ENCODE measurements at places on chromosomes 6 and 20.

- DNase-seq = no peak
Measured at GRCh38 chr20:17895641-17896171, 72.9 kb downstream of the SNX5 start.

DNA sequence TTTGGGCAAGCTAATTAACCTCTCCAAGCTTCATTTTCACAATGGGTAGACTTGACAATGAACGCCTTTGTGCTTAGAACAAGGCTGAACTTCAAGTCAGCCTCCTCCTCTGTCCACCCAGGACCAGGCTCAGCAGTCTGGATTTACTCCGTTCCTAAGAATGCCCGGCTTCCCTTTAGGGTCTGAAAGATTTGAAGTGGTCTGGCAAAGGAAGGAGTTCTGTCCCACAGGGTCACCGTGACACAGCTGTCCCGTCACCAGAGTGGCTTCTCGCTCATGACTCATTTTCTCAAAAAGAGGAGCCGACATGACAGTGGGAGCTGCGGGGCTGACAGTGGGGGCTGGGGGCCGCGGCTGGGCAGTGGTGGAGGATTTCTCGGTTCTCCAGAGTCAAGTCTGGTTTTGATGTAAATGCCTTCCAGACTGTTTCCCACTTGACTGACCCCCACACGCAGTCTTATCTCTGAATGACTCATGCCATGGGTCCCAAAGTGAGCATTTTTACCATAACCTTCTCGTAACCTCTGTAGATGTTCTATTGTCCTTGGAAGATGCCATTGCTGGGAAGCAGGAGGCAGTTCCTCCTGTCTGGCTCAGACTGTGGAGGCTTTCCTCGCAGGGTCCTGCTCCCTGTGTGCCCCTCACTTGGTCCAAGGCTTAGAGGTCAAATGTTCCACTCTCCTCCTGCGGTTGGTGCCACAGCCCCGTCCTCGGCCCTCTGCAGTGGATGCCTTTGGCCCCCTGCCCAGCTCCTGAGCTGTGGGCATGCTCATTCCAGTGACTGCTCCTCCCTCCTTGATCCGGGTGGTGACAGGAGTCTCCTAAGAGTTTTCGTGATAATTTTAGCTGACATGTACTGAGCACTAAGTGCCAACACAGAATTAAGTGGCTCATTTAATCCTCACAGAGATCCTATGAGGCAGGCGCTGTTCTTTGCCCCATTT lies 253.1 kb downstream of the FNDC1 start:
- peak; percentile 65 for DNase-seq

GRCh38 chr6:159866286-159867247 lies 24.2 kb upstream of the MAS1 start:
- peak; percentile 83 for DNase-seq

GRCh38 chr6:36616893-36617521 lies 22.8 kb downstream of the SRSF3 start:
- no peak for DNase-seq

- DNase-seq = no peak
Measured at GRCh38 chr6:157033428-157034140, 256.4 kb downstream of the ARID1B start.

GRCh38 chr6:74892091-74892490 lies 313.8 kb downstream of the COL12A1 start:
- DNase-seq = no peak

- DNase-seq = no peak
Measured at GRCh38 chr6:83273596-83273995, 80.4 kb downstream of the RWDD2A start.

GRCh38 chr6:132571774-132572173 lies 1.7 kb downstream of the TAAR6 start:
- DNase-seq = no peak

DNA sequence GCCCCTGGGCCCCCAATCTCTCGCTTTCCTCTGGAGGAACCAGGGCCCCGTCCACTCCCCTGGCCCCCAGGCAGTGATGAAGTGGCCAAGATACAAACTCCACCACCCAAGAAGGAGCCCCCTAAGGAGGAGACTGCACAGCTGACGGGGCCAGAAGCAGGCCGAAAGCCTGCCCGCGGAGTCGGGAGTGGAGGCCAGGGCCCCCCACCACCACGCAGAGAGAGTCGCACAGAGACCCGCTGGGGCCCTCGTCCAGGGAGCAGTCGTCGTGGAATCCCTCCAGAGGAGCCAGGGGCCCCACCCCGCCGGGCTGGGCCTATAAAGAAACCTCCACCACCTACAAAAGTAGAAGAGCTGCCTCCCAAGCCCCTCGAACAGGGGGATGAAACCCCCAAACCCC lies 10.7 kb downstream of the PRRC2A start:
- no peak for DNase-seq

- no peak for DNase-seq
Measured at GRCh38 chr20:44627364-44628010, 24.0 kb downstream of the ADA start.

- no peak for DNase-seq
Measured at GRCh38 chr6:13141387-13141786, 186.9 kb downstream of the TBC1D7 start.

- no peak for DNase-seq
Measured at GRCh38 chr6:69631552-69632346, 165.1 kb downstream of the LMBRD1 start.

DNA sequence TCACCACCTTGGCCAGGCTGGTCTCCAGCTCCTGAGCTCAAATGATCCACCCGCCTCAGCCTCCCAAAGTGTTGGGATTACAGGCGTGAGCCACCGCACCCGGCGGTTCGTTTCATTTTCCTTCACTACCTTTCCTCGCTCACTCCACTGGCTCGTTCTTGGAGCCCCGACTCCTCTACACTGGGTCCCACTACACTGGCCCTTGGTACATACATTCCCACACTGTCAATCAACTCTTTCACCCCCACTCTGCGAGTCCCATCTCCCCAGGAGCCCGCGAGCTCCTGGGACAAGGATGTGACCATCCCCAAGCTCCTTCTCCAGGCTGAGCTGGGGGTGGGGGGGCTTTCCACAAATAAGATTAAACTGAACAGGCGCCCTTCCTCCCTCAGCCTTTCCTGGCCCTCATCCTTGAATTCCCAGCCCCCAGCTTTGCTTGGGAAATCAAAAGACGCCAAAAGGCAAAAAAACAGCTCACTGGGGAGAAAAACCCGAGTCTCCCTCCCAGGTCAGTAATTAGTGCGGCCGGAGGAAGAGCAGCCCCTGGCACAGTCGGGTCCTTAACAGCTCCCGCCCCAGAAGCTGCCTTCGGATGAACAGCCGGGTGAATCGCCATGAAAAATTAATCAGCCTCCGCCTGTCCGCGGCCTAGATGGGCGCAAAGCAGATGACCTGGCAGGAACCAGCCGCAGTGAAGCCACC lies 42.8 kb upstream of the LY86 start:
- no peak for DNase-seq

- no peak for DNase-seq
Measured at GRCh38 chr6:125747589-125748405, 1.6 kb upstream of the HEY2 start.

- peak; percentile 42 for DNase-seq
Measured at GRCh38 chr20:51158226-51158625, 135.3 kb upstream of the KCNG1 start.

DNA sequence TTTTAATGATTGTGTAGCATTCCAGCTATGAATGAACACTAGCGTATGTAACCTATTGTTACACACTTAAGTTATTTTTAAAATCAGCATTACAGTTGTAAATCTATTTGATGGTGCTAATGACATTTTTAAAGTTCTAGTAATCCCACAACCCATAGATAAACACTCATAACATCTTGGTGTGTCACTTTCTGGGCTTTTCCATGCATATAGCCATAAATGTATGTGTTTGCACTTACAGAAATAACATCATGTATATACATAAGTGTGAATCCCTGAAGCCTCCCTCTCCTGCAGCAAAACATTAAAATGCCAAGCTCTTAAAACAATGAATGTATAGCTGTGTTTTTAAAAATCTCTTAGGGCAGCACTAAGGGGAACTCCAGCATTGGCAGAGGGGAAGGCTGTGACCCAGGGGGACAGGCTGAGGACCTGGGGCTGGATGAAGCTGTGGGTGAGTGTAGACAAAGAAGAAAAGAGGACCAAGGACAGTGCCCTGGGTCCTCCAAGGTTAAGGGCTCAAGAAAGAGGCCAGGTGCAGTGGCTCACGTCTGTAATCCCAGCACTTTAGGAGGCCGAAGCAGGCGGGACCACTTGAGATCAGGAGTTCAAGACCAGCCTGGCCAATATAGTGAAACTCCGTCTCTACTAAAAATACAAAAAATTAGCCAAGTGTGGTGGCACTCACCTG lies 929 bp upstream of the CENPB start:
- DNase-seq = no peak

DNA sequence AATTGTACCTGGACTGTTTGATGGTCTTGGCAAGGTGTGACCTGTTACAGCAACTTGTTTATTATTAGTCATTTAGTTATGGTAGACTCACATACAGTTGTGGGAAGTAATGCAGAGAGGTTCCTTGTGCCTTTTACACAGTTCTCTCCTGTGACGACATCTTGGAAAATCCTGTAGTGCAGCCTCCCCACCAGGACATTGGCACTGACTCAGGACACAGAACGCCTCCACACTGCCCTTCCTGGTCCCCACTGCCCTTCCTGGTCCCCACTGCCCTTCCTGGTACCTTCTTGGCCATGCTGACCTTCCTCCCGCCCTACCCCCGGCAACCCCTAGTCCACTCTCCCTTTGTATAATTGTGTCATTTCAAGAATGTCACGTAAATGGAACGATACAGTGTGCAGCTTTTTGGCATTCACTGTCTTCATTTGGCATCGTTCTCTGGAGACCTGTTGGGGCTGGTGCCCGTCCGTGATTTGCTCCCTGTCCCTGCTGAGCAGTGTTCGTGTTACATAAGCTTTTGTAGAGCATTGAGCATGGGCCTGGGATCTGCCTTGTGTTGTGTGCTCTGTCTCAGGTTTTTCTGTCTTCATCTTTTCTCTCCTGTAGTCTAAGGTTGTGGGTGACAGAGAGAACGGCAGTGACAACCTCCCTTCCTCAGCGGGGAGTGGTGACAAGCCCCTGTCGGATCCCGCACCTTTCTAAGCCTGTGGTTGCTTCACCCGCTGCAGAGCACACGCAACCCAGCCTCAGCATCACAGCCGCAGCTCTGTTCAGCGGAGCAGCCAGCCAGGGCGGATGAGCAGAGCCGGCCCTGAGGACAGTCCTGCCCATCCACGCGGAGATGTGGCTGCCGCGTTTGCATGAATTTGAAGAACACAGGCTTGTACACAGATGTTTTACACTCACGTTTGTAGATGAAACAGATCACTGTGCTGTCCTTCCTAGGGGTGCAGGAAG lies 5.4 kb upstream of the DNAJC5 start:
- DNase-seq = no peak

DNA sequence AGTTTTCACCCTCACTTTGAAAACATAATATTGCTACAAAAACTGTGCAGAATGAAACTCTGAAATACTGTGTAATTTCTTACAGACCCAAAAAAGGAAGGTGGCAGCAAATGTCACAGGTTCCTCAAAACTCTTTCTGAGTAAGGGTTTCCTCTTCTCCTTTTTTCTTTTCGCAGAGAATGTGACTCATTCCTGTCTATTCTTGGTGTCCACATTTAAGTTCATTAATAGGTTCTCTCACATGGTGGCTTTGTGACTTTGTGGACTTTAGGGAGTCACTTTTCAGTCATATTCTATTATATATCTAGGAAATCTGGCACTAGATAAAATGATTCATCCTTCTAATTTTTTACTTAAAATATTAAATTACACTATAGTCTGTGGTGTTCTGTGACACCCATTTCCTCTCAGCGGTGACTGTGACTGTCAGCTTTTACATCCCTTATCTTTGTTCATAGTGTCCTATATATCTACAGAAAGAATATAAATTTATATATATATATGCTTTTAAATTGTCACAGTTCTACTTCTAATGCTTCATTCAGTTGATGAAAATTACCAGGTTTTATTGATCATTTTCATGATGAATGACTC lies 126.8 kb upstream of the HCRTR2 start:
- no peak for DNase-seq

DNA sequence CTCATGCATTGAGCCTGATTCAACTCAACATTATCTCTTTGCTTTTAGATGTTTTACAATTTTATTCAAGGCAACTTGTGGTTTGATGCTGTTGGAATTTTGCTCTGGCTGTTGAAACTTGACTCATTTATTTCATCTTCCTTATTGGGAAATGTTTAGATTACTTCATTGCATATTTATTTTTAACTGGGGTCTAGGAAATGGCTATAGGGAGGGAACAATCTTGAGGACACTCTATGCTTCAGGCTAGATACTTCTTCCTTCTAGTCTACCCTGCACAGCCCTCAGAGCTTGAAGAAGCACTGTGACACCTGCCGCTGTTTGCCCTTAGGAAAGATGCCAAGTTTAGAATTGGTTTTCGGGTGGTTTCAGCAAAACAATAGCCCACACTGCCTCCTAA lies 183.4 kb downstream of the ADGRG6 start:
- DNase-seq = no peak

DNA sequence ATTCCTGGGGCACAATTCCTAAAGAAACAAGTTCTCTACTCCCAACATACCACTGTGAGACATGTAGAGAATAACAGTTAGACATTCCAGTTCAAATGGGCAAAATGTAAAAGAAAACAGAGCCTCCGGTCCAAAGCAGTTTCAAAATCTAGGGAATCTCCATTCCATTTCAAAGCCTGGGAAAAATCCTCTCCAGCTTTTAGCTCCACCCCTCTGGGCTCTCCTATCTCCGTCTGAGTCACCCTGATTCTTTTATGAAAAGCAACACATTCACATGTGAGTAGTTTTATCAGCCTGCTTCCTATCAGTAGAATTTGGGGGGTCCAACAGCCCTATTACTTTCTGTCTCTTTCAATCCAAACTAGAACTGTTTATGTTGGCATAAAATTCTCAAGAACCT lies 3.7 kb downstream of the CSNK2A1 start:
- no peak for DNase-seq

DNA sequence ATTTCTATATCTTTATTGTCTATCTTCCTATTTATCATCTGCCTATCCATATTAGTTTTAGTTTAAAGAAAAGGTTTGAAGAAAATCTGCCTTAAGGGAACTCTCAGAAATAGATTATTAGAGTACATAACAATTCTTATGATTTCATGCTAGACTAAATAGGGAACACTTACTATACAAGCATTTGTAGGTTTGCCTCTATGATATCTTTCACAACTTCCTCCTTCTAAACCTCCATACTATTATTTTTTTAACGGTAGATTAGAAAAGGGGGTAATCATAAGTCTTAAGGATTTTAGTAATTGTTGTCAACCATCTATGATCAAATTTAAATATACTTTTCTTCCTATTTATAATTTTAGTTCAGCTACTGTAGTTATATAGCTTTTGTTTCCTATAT lies 11.6 kb upstream of the DSE start:
- no peak for DNase-seq

DNA sequence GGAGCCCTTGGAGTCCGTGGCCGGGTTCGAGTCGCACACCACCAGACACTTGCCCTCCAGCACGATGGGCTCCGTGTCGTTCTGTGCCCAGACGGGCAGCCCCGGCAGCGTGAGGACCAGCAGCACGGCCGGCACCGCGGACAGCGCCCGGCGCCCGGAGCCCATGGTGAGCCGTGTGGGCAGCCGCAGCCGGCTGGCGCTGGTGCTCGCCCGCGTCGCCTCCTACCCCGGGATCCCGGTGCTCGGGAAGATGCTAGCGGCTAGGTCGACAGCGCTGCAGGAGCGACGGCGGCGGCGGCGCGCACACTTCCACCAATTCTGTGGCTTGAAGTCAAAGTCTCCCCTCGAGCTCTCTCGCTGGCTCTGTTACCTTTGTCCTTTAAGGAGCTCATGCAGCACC lies 1.3 kb downstream of the CBLN4 start:
- DNase-seq = no peak
